ENCODE measurements at places on chromosomes 7 and 10.

DNA sequence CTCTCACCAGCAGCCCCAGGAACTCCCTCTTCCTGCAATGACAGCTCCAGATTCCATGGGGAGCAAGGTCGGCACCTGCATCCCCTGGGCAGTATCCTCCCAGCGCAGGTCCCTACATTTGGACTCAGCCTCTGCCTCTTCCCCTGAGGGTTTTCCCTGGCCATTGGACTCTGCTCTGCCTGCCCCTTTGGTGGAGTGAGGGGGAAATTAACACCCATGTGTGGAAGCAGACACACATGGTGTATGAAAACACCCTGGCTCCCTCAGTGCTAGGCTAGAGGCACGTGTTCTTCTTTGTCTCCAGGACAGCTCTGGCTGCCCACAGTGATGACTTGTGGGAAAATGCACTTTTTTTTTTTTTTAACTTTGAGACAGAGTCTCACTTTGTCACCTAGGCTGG is 8.4 kb downstream of the PRF1 start:
- DNase-seq = no peak

DNA sequence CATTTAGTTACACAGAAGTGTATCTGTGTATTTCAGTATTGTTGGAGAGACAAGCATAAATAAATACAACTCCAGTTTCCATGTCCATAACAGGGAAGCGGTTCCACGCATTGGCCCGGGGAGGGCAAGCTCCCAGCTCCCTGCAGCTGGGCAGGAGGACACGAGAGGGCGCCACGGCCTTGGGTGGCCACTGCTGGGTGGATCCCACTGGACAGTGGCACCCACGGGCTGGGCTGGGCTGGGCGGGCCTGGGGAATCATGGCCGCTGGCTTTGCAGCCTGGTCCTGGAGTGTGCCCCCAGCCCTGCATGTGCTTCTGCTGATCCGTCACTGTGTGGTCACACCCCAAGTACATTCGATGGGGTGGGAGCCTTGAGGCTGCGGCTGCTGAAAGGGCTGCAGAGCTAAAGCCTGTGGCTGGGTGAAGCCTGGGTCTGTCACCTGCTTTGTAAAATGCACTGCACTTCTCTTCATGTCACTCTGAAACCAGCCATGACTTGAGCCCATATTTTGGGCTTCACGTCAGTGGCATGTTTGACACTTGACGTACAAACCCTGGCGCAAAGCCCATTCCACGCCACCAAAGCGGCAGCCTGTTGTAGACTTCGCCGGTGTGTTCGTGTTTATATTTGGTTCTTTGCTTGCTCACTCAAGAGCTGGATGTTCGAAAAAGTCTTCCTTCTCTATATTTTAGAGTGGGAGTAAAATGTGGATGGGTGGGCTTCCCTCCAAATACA is 27.5 kb downstream of the LRRC27 start:
- DNase-seq = no peak

DNA sequence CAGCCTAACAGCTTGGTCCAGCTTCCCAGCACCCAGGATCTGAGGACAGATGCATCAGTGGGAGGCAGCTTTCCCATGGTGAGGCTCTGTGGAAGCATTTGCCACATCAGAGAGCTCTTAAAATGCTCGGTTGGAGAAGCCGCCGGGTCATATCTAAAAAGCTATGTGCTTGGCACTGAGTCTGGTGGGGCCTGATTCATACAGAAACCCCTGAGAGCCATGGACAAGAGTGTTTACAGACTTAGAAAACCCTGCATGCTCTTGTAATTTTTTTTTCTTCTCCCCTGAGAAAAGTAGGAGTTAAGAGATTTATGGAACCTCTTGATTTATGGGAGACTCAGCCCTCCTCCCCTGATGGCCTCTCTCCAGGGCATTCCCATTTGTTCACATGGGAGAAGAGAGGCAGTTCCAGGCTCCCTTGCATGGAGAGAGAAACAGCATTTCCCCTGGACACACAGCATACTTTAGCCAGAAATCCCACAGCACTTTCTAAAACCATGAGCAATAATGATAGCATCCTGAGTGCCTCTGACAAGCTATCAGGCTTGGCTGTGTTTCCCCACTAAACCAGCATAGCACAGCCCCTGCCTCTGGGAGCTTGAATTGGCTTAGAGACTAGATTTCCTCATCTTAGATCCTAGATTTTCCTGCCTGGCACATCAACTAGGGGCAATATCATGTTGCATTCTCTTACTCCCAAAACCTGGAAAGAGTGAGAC is 322.1 kb upstream of the AUTS2 start:
- no peak for DNase-seq

GRCh38 chr7:143360788-143361551 is 1.5 kb downstream of the FAM131B start:
- no peak for DNase-seq

All from right lobe of liver (tissue), 6 donors.